Right atrium auricular region (tissue), 2 donors: ENCODE measurements at places on chromosomes 7 and 10. TPM values are rescaled to one million over a fixed set of nuclear protein-coding genes. Genes with fewer than 3 reads are reported as not detected.

DNA sequence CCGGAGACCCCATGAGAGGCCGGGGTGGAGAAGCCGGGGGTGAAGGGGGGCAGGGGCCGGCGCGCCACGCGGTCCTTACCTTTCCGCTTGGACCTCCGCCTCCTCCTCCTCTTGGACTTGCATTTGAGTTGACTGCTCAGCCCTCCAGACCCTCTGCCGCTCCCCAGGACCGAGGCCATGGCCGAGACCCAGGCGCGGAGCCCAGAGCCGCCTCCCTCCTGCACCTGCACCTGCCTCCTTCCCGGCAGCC lies 428 bp downstream of the ADARB2 start:
- no peak for DNase-seq

The AQP1 gene
- 517 TPM for total RNA-seq

DNA sequence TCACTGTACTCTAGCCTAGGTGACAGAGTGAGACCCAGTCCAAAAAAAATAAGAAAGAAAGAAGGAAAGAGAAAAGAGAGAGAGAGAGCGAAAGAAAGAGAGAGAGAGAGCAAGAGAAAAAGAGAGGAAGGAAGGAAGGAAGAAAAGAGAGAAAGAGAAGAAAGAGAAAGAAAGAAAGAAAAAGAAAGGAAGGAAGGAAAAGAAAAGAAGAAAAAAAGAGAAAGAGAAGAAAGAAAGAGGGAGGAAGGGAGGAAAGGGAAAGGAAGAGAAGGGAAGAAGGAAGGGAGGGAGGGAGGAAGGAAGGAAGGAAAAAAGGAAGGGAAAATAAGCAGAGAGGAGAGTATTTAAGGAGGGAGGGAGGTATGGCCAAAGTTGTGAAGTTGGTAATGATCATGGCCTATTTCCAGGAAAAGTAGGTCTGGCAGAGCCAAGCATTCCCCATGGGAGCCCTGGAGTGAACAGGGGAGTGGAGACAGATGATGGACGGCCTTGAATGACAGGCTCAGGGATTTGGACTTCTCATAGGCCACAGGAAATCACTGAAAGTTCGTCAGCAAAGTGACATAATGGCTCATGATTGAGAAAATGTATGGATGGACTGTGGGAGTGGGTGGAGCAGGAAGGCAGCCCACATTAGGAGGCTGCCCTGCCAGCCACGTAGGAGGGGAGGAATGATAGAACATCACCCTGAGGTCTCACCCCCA lies 44.8 kb upstream of the CUX1 start:
- no peak for DNase-seq

GRCh38 chr10:71219918-71220688 lies 7.7 kb downstream of the UNC5B start:
- DNase-seq: no peak

DNA sequence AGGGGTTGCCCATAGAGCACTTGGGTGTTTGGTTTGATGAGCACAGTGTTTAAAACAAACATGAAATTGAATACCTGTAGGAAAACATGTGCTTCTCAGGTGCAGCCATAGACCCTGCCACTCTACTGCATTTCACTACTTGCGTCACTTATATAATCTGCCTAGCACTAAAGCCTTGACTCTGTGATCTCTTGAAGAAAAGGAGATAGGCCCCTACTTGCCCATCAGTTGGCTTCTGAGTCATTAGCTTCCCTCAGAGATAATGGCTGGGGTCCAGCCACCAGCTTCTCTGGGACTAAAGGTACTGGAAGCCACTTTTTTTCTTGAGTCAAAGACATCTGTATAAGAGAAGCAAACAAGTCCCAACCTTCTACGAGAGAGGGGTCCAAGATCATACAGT lies 45.9 kb upstream of the BTRC start:
- DNase-seq: no peak

DNA sequence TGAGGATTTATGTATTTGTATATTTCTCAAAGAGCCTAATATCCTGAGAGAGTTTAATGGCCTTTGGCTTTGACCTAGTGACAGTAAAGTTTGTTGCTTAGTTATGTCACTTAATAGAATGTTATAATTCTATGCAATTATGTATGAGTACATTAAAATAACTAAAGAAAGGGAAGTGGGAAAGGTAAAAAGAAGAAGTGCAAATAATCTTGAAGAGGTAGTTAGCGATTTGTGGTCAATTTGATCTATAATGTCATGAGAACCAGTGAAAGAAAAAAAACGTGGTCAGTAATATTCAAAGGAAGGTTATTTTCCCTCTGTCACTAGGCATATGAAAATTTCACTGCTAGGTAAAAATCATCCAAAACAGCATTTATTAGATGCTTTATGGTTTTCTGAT lies 143.4 kb upstream of the LSM8 start:
- DNase-seq: no peak

GRCh38 chr10:48277093-48277492 lies 2.6 kb upstream of the FRMPD2 start:
- DNase-seq: no peak
